ENCODE measurements at places on chromosomes 16 and 17.

DNA sequence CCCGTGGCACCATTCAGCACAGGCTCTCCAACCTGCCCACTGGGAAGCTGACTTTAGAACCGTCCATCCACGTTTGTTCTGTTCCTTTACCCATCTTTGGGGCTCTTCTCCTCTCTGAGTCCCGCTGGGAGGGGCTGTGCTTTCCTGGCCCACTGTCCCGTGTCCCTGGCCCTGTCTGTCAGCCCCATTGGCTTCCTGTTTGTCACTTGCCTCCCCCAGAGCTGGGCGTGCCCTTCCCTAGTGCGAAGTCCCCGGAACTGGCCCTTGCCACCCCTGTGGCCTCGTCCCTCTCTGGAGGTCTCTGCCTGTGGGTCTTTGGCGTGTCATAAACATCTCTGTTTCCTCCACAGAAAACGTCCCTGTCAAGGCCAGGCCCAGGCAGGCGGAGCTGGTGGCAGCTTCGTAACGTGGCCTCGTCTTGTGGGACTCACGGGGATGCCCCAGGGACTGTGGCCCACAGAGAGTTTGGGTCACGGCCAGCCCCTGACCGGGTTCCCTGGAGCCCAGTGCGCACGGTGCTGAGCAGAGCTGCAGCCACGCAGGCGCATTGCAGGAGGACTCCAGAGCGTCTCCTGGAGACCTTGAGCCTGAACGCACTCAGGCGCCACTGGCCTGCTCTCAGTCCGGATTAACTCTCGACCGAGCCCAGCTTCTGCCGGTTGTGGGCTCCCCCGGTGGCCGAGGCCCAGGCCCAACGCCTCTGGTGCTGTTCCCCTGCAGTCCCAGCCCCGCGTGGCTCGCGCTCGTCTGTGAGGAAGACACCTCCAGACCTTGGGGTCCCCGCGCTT lies 7.3 kb downstream of the CHMP6 start:
- DNase-seq: no peak
- no peak overlapping the region for H3K4me3 ChIP-seq
- H3K27ac ChIP-seq: no peak overlapping the region
- peaks cover 7% of the 10 kb centered on the region for H3K36me3 ChIP-seq
- peaks cover 12% of the 10 kb centered on the region for H3K27me3 ChIP-seq

- no peak for DNase-seq
- H3K4me1 ChIP-seq: peaks cover 22% of the 10 kb centered on the region
- H3K36me3 ChIP-seq: peaks cover 15% of the 10 kb centered on the region
Measured at GRCh38 chr16:27224271-27224737, 21.0 kb downstream of the KDM8 start.

GRCh38 chr16:49459953-49460735 lies 86.5 kb downstream of the C16orf78 start:
- peaks cover 33% of the 10 kb centered on the region for H3K4me1 ChIP-seq
- no peaks in the 10 kb centered on the region for H3K27me3 ChIP-seq
- no peak overlapping the region for H3K4me3 ChIP-seq

DNA sequence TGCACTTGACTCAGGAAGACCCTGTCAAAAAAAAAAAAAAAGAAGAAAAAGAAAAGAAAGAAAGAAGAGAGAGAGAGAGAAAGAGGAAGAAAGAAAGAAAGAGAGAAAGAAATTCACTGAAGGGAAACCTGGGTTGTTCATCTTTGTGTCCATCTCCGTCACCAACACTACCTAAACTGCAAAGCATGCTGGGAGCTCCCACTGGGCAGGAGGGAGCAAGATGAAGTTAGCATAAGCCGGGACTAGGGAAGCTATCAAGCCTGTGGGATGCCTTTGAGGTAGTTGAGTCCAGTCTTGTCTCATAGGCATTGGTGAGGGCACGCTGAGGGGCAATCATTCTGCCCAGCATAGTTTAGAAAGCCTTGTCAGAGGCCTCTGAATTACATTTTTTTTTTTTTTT lies 7.6 kb upstream of the CBFB start:
- no peaks in the 10 kb centered on the region for H3K36me3 ChIP-seq
- no peak overlapping the region for H3K4me3 ChIP-seq
- peaks cover 5% of the 10 kb centered on the region for H3K4me1 ChIP-seq
- H3K27ac ChIP-seq: no peak overlapping the region

- H3K4me1 ChIP-seq: peaks cover 27% of the 10 kb centered on the region
- peaks cover 2% of the 10 kb centered on the region for H3K27me3 ChIP-seq
- H3K27ac ChIP-seq: no peak overlapping the region
Measured at GRCh38 chr17:42485680-42486079, 27.0 kb downstream of the ATP6V0A1 start.

- H3K27ac ChIP-seq: no peak overlapping the region
- H3K27me3 ChIP-seq: peaks cover 5% of the 10 kb centered on the region
- no peaks in the 10 kb centered on the region for H3K4me1 ChIP-seq
- H3K4me3 ChIP-seq: no peak overlapping the region
- no peak for DNase-seq
- H3K36me3 ChIP-seq: no peaks in the 10 kb centered on the region
Measured at GRCh38 chr16:55248494-55248893, 75.5 kb upstream of the IRX6 start.

DNA sequence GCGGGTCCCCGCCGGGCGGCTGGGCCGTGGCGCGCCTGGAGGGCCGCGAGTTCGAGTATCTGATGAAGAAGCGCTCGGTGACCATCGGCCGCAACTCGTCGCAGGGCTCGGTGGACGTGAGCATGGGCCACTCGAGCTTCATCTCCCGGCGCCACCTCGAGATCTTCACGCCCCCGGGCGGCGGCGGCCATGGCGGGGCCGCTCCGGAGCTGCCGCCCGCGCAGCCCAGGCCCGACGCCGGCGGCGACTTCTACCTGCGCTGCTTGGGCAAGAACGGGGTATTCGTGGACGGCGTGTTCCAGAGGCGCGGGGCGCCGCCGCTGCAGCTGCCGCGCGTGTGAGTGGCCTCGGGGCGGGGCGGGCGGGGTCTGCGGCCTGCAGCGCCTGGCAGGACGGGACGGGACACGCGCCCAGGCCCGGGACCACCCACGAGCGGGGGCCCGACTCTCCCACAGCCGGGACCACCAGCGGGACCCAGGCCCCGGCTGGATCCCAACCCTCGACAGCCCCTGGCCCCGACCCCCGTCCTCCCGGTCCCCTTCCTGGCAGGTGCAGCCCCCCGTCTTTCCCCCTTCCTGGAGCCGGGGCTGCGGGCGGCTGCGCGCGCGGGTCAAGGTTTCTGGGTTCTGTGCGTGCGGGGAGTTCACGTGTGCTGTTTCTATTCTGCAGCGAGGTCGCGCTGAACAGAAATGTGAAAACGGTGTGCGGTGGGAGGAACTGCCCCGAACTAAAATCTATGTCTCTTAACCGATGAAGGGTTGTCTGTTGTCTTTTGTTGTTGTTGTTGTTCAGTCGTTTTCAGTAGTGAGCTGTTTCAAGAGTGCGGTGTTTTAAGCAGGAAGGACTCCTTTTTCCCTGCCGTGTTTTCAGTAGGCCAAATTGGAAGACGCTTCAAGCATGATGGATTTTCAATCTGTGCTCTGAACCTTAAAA lies 705 bp downstream of the FOXK2 start:
- peaks cover 37% of the 10 kb centered on the region for H3K4me1 ChIP-seq
- no peaks in the 10 kb centered on the region for H3K27me3 ChIP-seq
- peak overlapping the region; percentile 95 for H3K4me3 ChIP-seq
- peak; percentile 38 for DNase-seq
- peaks cover 11% of the 10 kb centered on the region for H3K36me3 ChIP-seq

DNA sequence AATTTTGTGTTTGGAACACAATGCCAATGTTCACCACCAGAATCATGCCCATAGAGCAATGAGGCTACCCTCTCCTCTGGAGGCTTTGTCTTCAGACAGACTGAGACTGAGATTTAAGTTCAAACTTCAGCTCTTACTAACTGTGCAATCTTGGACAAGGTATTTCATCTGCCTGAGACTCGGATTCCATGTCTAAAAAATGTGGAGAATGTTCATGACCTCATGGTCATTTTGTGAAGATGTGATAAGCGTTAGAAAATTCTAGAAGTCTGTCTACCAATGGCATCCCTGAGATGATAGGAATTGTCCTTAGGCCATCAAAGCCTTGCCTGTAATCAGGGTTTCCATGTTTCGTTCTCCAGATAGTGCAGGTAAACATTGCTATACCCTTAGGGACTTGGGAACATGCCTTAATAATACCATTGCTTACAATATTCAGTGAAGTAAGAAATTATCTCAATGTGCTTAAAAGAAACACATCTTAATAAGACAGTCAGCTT lies 388.2 kb upstream of the MAF start:
- no peak overlapping the region for H3K27ac ChIP-seq
- no peaks in the 10 kb centered on the region for H3K36me3 ChIP-seq
- no peak for DNase-seq
- H3K27me3 ChIP-seq: peaks cover 3% of the 10 kb centered on the region
- H3K4me1 ChIP-seq: no peaks in the 10 kb centered on the region

GRCh38 chr17:62791235-62791734 lies 16.8 kb downstream of the MARCHF10 start:
- peaks cover 3% of the 10 kb centered on the region for H3K36me3 ChIP-seq
- H3K4me3 ChIP-seq: no peak overlapping the region

GRCh38 chr16:73396556-73396955 lies 348.6 kb upstream of the ZFHX3 start:
- no peak overlapping the region for H3K4me3 ChIP-seq
- no peak overlapping the region for H3K27ac ChIP-seq
- peaks cover 2% of the 10 kb centered on the region for H3K27me3 ChIP-seq
- H3K36me3 ChIP-seq: no peaks in the 10 kb centered on the region
- no peaks in the 10 kb centered on the region for H3K4me1 ChIP-seq

GRCh38 chr17:6940186-6940649 lies 55.6 kb upstream of the ALOX12 start:
- H3K4me1 ChIP-seq: peaks cover 8% of the 10 kb centered on the region
- no peak for DNase-seq
- no peak overlapping the region for H3K27ac ChIP-seq
- no peaks in the 10 kb centered on the region for H3K27me3 ChIP-seq

GRCh38 chr16:82753821-82754220 lies 127.1 kb downstream of the CDH13 start:
- no peaks in the 10 kb centered on the region for H3K36me3 ChIP-seq
- DNase-seq: no peak
- H3K4me3 ChIP-seq: no peak overlapping the region
- peaks cover 7% of the 10 kb centered on the region for H3K27me3 ChIP-seq
- H3K27ac ChIP-seq: no peak overlapping the region

GRCh38 chr17:43755389-43755875 lies 3.2 kb downstream of the SOST start:
- H3K4me3 ChIP-seq: no peak overlapping the region
- no peak for DNase-seq
- H3K36me3 ChIP-seq: no peaks in the 10 kb centered on the region
- peaks cover 9% of the 10 kb centered on the region for H3K4me1 ChIP-seq
- H3K27me3 ChIP-seq: peaks cover 48% of the 10 kb centered on the region

- H3K27me3 ChIP-seq: peaks cover 19% of the 10 kb centered on the region
- no peak overlapping the region for H3K27ac ChIP-seq
- H3K4me3 ChIP-seq: no peak overlapping the region
- DNase-seq: no peak
- H3K36me3 ChIP-seq: no peaks in the 10 kb centered on the region
Measured at GRCh38 chr16:79573884-79574283, 26.7 kb downstream of the MAF start.

DNA sequence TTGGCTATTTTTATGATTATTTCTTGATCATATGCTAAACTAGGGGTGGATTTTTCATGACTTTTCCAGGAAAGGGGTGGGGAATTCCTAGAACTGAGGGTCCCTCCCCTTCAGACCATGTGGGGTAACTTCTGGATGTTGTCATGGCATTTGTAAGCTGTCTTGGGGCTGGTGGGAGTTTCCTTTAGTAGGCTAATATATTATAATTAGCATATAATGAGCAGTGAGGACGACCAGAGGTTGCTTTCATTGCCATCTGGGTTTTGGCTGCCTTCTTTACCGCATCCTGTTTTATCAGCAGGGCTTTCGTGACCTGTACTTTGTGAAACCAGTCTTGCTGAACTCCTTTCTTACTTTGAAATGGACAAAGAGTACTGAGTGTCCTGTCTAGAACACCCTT lies 40.4 kb upstream of the ABCA5 start:
- H3K4me1 ChIP-seq: peaks cover 2% of the 10 kb centered on the region
- H3K27ac ChIP-seq: no peak overlapping the region
- no peak overlapping the region for H3K4me3 ChIP-seq
- H3K36me3 ChIP-seq: no peaks in the 10 kb centered on the region

GRCh38 chr17:7841396-7841914 lies 7.4 kb downstream of the KDM6B start:
- peaks cover 61% of the 10 kb centered on the region for H3K4me1 ChIP-seq
- peak overlapping the region; percentile 99 for H3K27ac ChIP-seq
- H3K4me3 ChIP-seq: peak overlapping the region; percentile 91
- no peaks in the 10 kb centered on the region for H3K27me3 ChIP-seq

- peaks cover 12% of the 10 kb centered on the region for H3K4me1 ChIP-seq
- H3K36me3 ChIP-seq: peaks cover 18% of the 10 kb centered on the region
- H3K27ac ChIP-seq: no peak overlapping the region
Measured at GRCh38 chr16:88019821-88020515, 68.7 kb downstream of the BANP start.

GRCh38 chr16:59840169-59840568 lies 1106.1 kb upstream of the GOT2 start:
- H3K36me3 ChIP-seq: no peaks in the 10 kb centered on the region
- H3K4me3 ChIP-seq: no peak overlapping the region
- no peaks in the 10 kb centered on the region for H3K27me3 ChIP-seq
- no peaks in the 10 kb centered on the region for H3K4me1 ChIP-seq

GRCh38 chr16:90046122-90046970 lies 27.1 kb upstream of the DBNDD1 start:
- peaks cover 2% of the 10 kb centered on the region for H3K36me3 ChIP-seq
- no peak for DNase-seq
- H3K27me3 ChIP-seq: peaks cover 12% of the 10 kb centered on the region
- no peak overlapping the region for H3K4me3 ChIP-seq

- H3K27me3 ChIP-seq: peaks cover 7% of the 10 kb centered on the region
- no peaks in the 10 kb centered on the region for H3K36me3 ChIP-seq
- peaks cover 8% of the 10 kb centered on the region for H3K4me1 ChIP-seq
- no peak overlapping the region for H3K4me3 ChIP-seq
Measured at GRCh38 chr17:8133399-8133798, 9.5 kb upstream of the HES7 start.

DNA sequence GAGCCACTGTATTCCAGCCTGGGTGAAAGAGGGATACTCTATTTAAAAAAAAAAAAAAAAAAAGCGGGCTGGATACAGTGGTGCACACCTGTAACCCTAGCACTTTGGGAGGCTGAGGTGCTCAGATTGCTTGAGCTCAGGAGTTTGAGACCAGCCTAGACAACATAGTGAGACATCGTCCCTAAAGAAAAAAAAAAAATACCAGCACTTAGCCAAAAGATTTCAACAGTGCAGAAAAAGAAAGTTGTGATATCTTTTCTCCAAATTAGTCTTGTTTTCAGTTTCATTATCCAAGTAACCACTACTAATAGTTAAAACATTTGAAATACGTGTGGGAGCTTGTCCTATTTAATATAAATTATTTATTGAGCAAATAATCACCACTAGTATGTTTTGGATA lies 48.7 kb downstream of the TENT4B start:
- H3K27me3 ChIP-seq: no peaks in the 10 kb centered on the region
- no peak overlapping the region for H3K4me3 ChIP-seq
- no peak overlapping the region for H3K27ac ChIP-seq

- no peak overlapping the region for H3K4me3 ChIP-seq
- H3K4me1 ChIP-seq: peaks cover 5% of the 10 kb centered on the region
- H3K27ac ChIP-seq: no peak overlapping the region
- H3K27me3 ChIP-seq: peaks cover 16% of the 10 kb centered on the region
- DNase-seq: no peak
Measured at GRCh38 chr17:58278661-58279015, 2.1 kb downstream of the MPO start.
